Activated CD4-positive, alpha-beta T cell treated with anti-CD3 and anti-CD28 coated beads, Interleukin-2, Interleukin-6, amounts not matched to agents 100 ng/mL and 50 ng/mL, durations not matched to agents 16 hours and 8 hours (primary cell): ENCODE measurements at places on chromosomes 5 and 9.

GRCh38 chr5:115487168-115487567 is 57.4 kb downstream of the FEM1C start:
- no peak for DNase-seq

- DNase-seq: no peak
Observed at GRCh38 chr5:83942155-83942554, 221.5 kb upstream of the HAPLN1 start.

GRCh38 chr5:12947379-12947778 is 997.1 kb downstream of the DNAH5 start:
- no peak for DNase-seq

DNA sequence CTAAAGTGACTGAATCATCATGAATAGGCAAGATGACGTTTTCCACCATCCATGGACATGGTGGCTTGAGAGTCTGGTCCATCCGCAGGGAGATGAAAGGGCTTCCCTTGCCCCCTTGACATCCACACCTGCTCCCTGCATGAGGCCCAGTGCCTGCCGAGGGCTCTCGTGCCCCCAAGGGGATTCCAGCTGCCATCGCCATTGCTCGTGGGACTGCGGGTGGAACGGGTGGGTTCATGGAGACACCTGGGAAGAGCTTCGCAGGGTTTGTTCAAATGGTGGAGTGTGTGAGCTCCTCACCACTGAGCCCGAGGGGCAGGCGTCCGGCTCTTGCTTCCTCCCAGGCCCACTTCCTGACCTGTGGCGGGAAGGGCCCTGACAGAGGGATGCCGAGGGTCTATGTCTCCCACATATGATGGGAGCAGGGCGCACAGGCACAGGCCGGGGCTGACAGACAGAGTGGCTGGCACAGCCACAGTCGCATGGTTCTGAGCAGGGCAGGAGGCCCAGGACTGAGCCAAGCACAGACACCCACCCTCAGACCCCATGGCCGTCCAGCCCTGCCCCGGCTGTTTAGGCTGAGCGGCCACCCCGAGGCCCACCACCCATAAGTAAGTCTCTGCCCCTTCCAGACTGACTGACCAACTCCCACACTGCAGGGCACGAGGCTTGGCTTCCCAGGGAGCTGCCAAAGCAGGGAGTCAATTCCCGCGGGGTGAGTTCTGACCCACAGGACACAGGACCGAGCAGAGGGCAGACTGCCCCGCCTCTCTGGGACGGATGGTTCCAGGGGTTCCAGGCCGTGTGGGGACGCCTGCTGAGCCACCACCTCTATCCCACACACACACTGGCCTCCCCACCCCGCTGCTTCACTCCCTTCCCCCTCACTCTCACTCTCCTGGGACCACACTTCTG is 70.0 kb upstream of the PPP1R26 start:
- DNase-seq: no peak

- DNase-seq: no peak
Observed at GRCh38 chr5:81506378-81506777, 112.4 kb upstream of the ACOT12 start.

DNA sequence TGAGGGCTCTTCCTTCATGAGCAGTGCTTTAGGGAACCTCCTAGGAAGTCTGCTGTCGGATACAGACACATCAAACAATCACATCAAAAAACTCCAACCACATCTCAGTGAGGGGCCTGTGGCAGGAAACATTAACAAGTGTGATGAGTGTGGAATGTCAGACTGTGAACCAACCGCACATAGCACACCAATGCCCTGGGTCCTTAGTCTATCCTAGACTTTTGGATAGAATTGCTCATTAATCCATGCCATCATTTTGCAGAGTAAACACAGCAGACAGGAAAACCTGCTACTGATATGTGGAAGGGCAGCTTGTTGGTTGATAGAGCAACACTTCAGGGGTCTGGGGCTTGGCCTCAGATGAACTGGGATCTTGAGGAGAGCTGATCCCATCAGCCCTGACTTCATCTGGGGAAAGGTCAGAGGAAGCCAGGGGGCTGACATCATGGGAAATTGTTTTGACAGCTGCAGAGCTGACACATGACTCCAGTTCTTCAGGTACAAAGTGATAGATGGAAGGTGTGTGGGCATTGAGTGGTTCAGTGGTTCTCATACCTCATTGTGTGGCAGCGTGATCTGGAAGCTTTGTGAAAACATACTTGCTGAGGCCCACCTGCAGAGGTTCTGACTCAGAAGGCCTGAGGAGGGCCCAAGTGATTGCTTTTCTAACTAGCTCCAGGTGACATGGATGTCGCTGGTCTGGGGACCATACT is 193.3 kb downstream of the DIRAS2 start:
- no peak for DNase-seq

GRCh38 chr5:26553079-26553478 is 485.3 kb downstream of the CDH9 start:
- DNase-seq: no peak
